Stimulated activated CD8-positive, alpha-beta memory T cell treated with anti-CD3 and anti-CD28 coated beads, Interleukin-2, amount 100 ng/mL, for 48 hours (primary cell): ENCODE measurements at places on chromosomes 2 and 18.

DNA sequence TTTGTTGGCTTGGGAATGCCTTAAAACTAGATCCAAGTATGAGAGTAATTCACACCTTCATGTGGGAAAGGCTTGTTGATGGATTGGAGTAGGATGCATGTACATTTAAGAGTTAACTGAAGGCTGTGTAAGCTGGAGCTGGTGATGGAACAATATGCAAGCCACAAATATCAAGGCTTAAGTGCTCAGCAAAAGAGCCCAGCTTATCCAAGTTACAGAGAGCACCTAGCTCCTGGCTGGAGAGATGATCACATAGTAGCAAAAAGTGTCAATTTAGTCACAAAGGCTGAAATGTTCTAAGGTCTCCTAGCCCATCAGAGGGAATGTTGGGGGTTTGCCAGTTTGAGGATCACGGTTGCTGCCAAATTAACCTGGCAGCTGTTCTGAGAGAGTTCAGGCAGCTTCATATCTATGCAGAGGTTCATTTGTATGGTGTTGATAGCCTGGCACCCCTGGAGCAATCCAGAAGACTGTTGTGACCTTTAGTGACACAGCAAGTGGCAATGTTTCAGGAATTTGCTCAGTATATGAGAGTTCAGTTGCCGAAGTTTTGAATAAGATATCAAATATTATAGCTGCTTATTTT is 228.2 kb downstream of the DOK6 start:
- DNase-seq: no peak

- DNase-seq: no peak
Observed at GRCh38 chr18:74861154-74861553, 263.5 kb downstream of the ZNF407 start.

DNA sequence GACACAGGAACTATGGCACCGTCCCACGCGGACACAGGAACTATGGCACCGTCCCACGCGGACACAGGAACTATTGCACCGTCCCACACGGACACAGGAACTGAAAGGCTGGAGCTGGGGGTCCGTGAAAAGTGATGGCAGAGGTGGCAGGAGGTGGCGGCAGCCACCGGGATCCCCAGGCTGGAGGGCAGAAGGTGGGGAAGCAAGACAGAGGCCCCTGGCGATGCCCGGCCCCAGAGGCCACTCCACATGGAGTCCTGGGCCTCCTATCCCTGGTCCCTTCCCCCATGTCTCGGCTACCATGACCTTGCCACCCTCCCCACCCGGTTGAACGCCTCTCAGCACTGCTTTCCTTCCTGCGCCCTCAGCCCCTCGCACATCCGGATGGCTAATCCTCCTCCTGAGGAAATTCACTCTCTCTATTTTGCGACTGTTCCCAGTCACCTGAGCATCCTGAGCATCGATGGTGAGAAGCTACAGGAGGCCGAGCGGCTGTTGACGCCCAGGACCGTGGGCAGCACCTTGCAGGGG is 181.4 kb downstream of the TMEM18 start:
- no peak for DNase-seq

- DNase-seq: no peak
Observed at GRCh38 chr2:136251197-136251884, 133.4 kb upstream of the CXCR4 start.

- DNase-seq: no peak
Observed at GRCh38 chr2:29628862-29629261, 292.5 kb downstream of the ALK start.

- no peak for DNase-seq
Observed at GRCh38 chr2:1823187-1824169, 79.2 kb upstream of the PXDN start.

DNA sequence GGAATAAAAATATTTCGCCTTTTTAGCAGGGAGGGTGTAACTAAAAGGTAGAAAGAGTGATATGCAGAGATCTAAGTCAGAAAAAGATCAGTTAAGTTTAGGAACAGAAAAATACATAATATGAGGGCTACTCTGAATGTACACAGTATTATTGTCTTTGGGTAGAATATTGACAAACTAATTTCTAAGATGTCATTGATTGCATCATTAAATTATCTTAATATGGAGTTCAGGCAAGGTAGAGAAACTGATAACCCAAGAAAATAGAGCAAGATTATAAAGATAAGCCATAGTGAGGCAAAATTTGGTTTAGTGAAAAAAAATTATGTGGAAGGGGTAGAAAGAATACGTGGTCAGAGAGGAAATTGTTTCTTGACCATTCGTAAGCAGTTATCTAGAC is 629.0 kb upstream of the NXPH2 start:
- no peak for DNase-seq

DNA sequence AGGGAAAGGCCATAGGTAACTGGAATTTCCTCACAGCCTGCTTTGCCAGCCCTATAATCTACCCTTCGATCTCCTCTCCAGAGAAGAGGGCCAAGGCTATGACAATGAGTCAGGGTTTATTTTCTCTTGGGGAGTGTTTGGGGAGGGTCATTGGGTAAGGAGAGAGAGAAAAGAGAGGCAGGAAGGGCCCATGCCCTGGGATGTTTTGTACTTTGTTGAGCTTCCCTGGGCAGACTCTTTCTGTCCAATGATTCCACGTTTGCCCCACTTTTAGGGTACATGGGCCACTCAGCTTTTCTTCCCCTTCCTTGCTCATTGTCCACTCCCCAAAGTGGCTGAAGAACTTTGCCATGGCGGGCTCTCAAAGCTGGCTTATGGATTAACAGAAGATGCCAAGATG is 224.2 kb downstream of the ALK start:
- no peak for DNase-seq

DNA sequence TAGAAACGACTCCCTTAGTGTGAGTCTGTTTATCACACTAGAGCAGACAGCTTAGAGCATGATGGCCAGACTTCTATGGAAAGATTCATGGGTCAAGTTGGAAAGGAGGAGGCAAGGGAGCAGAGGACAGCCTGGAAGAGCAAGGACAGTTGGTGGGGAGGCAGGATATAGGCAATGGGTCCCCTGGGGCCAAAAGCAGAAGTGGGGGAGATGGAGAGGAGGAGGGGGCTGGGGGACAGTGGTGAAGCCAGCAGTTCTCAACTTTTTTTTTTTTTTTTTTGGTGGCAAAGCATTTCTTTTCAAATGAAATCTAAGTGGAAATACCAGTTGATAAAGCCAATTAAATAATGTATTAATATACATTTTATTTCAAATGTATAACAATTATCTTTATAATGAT is 197.9 kb downstream of the HRH4 start:
- no peak for DNase-seq

GRCh38 chr18:40670668-40671375 is 1284.2 kb upstream of the PIK3C3 start:
- DNase-seq: no peak

GRCh38 chr2:30584116-30584515 is 137.1 kb downstream of the LCLAT1 start:
- DNase-seq: no peak

- DNase-seq: no peak
Observed at GRCh38 chr2:218077464-218078216, 8.6 kb downstream of the RUFY4 start.

DNA sequence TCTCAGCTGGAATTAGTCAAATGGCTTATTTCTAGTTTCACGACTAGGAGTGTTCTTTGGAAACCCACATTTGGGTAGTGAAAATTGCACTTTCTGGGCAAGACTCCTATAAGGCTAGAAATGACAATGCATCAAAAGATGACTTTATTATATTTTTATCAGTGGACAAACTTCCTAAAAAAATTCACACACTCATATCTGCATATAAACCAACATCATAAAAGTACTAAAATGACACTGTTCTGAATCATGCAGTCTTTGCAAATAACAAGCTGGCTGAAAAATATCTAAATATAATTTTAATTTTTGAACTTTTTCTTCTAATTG is 17.6 kb downstream of the MXD1 start:
- DNase-seq: no peak

GRCh38 chr2:75716406-75716805 is 5.7 kb upstream of the GCFC2 start:
- no peak for DNase-seq

GRCh38 chr2:156005999-156006712 is 326.4 kb downstream of the NR4A2 start:
- DNase-seq: no peak

GRCh38 chr2:63488118-63488713 is 100.1 kb downstream of the WDPCP start:
- DNase-seq: no peak

- DNase-seq: no peak
Observed at GRCh38 chr2:100535855-100536254, 26.9 kb upstream of the PDCL3 start.

GRCh38 chr18:10525371-10525691 is 496 bp upstream of the NAPG start:
- no peak for DNase-seq

DNA sequence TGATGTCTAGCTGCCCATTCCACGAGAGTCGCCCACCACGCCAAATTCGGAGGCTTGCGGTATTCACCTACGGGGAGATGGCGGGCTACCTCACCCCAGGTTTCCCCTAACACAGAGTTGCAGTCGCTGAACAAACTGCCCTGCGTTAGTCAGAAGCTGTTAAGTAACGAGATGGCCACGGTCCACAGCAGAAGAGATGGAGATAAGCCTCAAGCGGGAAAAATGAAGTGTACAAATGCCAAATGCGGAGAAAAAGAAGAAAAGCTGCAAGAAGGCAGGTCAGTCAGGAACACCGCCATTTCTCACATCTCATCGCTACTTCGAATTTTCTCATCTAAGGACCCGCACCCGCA is 425 bp downstream of the ASB3 start:
- DNase-seq: no peak

GRCh38 chr18:79851950-79852349 is 54.2 kb downstream of the KCNG2 start:
- no peak for DNase-seq

DNA sequence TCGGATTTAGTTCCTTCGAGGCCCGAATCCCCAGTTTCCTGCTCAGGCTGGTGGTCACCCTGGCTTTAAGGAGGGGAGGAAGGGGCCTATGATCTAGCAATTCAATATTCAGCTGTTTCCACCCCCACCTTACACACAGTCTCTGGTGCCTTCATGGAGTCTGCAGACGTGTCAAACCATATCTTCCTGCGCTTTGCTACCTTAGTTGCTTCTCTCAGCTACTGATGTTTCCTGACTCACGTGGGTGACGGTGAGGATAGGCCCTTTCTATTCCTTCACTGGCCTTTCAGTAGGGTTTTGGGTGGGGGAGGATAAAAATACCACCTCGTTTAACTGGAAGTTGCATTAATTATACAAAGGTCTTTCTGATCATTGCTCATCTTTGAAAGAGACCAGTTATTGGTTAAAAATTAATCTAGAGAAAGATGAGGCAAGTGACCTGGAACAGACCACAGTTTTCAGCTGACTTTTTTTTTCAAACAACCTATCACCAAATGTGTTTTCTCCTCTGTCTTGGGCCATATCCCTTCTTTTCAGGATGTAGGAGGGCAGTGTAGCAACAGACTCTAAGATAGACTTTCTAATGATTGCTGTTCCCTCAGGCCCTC is 49.7 kb downstream of the SH2D6 start:
- no peak for DNase-seq

DNA sequence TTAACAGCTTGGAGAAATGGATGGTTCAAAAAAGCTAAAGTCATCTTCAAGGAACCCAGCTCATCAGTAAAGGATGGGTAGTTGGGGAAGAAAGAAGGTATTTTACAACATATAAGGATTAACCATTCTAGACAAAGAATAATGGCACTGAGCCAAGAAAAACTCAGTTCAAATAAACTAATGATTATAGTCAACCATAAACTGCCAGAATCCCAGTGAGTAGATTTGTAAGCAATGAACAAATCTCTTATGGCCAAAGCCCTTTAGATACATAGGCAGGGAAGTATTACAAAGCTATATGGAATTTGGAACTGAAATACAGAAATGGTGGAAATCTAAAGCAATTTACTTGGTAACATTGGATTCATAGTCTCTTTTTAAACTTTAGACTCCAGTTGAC is 92.4 kb upstream of the ZFP36L2 start:
- no peak for DNase-seq

GRCh38 chr18:961644-962355 is 57.1 kb downstream of the ADCYAP1 start:
- no peak for DNase-seq

DNA sequence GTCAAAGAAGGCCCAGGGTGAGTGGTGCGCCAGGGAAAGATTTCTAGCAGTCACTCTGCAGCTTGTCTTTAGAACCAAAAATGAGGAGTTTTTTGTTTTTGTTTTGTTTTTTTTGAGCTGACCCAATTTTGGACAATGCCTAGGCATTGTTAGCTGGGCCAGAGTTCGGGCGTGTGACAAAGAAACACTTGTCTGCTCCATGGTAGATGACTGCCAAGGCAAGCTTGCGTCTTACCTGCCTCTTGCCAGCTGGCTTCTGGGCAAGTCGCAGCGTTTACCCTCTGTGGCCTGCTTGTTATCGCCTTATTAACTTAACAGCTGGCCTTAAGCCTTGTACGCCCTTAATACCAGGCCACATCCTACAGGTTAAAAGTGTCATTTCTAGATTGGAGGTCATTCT is 114.3 kb downstream of the GALNT1 start:
- DNase-seq: no peak

DNA sequence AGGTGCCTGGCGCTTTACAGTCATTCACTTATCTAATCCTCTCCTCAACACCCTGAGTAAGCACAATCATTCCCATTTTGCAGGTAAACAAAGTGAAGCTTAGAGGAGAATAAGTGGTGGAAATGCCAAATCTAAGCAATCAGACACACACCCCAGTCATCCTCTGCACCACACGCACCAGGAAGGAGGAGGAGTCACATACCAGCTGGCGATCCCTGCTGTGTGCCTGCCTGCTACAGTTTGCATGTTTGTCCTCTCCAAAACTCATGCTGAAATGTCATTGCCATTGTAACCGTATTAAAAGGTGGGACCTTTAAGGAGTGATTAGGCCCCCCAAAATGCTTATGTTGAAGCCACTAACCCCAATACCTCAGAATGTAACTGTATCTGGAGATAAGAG is 93.7 kb downstream of the LOXHD1 start:
- no peak for DNase-seq

GRCh38 chr2:191155608-191156071 is 4.8 kb upstream of the STAT4 start:
- DNase-seq: no peak

DNA sequence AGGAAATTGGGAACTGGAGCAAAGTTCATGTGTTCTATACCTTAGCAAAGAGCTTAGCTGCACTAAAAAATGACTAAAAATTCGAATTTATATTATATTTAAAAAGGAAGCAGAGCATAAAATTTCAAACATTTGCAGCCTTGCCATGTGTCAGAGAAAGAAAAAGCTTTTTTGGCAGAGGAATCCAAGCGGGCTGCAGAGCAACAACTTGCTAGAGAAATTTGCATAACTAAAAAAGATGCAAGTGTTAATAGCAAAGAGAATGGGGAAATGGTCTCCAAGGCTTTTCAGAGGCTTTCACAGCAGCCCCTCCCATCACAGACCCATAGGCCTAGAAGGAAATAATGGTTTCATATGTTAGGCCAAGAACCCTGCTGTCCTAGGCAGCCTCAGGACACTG is 1315.9 kb downstream of the DSC3 start:
- DNase-seq: no peak

GRCh38 chr2:122515731-122516290 is 760.4 kb downstream of the TSN start:
- no peak for DNase-seq

GRCh38 chr18:68177807-68178702 is 536.9 kb downstream of the TMX3 start:
- DNase-seq: no peak
